ENCODE measurements at places on chromosomes 1 and 21.

GRCh38 chr1:215489771-215490565 lies 77.1 kb upstream of the KCTD3 start:
- DNase-seq = no peak

DNA sequence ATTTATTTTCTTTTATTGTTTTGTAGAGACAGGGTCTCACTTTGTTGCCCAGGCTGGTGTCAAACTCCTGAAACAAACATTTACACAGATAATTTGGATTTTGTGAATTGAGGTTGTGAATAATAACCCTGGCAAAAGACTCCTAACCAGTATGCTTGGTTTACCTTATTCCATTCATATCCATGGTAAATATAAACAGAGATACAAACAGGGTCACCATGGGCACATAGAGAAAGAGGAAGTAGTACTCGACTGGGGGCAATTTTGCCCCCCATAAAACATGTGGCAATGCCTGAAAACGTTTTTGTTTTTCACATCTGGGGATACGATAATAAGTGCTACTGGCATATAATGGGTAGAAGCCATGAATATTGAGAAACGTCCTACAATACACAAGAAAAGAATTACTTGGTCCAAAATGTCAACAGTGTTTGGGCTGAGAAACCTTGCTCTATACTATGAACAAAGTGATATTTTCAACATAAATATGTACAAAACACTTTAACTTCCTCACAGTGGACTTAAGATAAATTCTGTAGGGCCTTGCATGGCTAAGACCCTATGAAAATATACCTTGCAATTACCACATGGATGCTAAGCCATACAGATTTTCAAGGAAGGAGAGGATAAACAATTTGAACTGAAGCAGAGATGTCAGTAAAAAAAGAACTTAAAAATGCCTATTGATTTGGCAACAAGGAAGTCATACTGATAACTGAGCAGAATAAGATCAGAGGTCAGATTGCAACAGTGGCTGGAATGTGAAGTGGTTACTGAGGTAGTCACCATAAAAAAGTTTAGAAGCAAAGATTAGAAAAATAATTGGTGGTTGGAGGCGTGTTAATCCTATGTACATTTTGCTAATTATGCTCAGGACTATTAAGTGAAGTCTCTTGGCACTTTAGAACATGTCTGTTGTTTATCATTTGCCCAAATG lies 27.4 kb upstream of the ASPM start:
- no peak for DNase-seq

GRCh38 chr1:213989002-213989855 lies 1.5 kb downstream of the PROX1 start:
- DNase-seq = no peak

- no peak for DNase-seq
These were observed 313.3 kb upstream of the VAMP3 start for GRCh38 chr1:7457811-7458210.

GRCh38 chr1:2189459-2190425 lies 4.8 kb downstream of the FAAP20 start:
- peak; percentile 92 for DNase-seq

GRCh38 chr1:2384130-2384860 lies 7.1 kb downstream of the MORN1 start:
- DNase-seq = no peak

DNA sequence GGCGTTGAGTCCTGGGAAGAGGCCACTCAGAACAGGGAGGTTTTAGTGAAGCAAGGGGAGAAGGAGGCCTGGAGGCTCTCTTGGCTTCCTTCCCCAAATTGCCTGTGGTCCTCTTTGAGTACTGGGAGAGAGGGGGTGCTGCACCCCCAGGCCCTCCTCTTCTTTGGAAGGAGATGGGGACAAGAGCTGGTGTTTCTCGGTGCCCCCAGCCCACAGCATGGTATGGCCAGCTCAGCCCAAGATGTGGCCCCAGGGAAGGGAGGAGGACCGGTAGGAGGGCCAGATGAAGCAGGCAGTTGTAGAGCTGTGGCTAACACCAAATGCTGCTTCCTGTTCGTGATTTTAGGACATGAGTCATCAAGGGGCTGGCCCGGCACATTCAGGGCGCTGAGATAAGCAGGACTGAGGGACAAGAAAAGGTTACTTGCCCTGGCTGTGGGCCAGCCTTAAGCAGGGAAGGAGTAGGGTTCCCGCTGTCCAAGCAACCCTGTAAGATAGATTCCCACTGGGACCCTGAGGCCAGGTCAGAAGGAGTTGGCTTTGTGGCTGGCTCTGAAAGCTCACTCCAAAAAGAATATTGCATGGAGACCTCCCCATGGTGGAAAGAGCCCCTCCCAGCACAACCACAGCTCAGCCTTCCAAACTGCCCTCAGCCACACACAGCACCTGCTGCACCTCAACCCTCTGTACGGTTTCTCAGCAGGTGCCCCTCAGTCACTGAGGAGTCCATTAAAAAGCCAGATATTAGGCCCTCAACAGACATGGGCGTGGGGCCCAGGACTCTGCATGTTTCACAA lies 4.9 kb upstream of the TNFRSF1B start:
- peak; percentile 94 for DNase-seq

- DNase-seq = no peak
These were observed 10.0 kb downstream of the UBR4 start for GRCh38 chr1:19199969-19200604.

GRCh38 chr21:37398697-37399096 lies 32.1 kb downstream of the DYRK1A start:
- DNase-seq = no peak

DNA sequence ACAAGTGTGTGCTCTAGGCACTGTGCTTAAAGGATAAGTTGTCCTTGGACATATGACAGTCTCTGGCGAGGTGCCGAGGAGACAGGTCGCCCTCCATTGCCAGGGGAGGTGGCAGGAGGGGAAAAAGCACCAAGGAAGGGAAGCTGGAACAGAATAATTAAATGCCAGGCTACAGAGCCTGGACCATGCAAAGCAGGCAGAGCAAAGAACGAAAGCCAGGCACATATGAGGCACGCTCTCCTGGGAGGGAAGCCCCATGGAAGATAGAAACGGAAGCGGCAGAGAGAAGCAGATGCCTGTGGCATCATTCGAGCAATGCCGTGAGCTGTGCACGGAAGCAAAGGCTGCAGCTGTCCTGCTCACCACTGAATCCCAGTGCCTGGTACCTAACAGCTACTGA lies 91.2 kb downstream of the JAK1 start:
- DNase-seq = no peak

GRCh38 chr1:9181990-9182783 lies 52.4 kb upstream of the H6PD start:
- DNase-seq = peak; percentile 43
